ENCODE measurements at places on chromosomes 12 and 14. TPM values are rescaled to one million over a fixed set of nuclear protein-coding genes. Genes with fewer than 3 reads are reported as not detected.

SLC2A3 gene
- total RNA-seq, result 15.0 TPM

INHBE gene
- total RNA-seq, result not detected

TBX5 gene
- 1.1 TPM for total RNA-seq

ADAM20 gene
- 2.1 TPM for total RNA-seq

B3GNT4 gene
- total RNA-seq, result 8.3 TPM

MMP17 gene
- 11.6 TPM for total RNA-seq

GLT8D2 gene
- total RNA-seq, result 1.9 TPM

FAM234B gene
- total RNA-seq, result 25.1 TPM

MYF5 gene
- total RNA-seq, result not detected

DNA sequence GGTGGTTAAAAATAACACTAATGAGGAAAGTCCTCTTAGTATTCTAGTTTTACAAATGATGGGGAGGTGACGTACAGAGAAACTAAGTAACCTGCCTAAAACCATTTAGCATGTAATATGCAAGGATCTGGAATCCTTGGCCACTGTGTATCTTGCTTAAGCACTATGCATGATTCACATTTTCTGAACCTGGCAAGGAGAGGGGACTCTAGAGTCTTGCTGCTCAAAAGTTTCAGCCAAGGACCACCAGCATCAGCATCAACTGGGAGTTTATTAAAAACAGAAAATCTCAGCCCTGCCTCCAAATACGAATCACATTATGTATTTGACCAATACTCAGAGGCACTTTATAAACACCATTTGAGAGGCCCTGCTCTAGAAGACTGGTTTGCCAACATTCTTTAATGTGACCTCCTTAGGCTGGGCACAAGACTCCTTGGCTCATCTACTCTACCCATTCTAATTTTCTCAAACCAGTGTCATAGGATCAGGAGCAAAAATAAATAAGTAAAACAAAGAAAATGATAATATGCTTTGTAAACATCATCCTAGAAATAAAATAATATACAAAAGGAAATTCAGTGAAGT lies 52.9 kb downstream of the ABCC9 start:
- DNase-seq, result no peak

GRCh38 chr12:115450710-115451109 lies 766.7 kb upstream of the TBX3 start:
- no peak for DNase-seq

DNA sequence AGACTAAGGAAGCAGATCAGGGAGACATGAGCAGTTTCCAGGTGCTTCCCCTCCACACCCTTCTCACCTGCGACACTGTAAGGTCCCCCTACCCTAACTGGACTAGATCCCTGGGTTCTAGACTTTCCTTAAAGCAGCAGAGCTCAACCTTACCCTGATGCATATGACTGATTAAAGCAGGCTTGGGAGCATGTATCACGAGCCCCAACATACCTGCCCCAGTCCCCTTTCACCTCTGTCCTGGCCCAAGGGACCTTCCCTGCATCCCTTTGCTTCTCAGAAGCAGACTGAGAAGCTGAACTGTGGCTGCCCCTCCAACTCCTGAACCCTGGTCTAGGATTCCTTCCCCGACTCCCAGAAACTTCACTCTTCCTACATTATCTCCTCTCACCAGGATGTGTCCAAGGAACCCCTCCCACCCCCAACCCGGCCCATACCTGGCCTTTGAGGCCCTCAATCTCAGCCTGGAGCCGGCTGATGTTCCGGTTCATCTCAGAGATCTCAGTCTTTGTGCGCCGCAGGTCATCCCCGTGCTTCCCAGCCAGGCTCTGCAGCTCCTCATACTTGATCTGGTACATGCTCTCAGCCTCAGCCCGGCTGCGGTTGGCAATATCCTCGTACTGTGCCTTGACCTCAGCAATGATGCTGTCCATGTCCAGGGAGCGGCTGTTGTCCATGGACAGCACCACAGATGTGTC lies 5.4 kb downstream of the KRT8 start:
- DNase-seq, result no peak

DNA sequence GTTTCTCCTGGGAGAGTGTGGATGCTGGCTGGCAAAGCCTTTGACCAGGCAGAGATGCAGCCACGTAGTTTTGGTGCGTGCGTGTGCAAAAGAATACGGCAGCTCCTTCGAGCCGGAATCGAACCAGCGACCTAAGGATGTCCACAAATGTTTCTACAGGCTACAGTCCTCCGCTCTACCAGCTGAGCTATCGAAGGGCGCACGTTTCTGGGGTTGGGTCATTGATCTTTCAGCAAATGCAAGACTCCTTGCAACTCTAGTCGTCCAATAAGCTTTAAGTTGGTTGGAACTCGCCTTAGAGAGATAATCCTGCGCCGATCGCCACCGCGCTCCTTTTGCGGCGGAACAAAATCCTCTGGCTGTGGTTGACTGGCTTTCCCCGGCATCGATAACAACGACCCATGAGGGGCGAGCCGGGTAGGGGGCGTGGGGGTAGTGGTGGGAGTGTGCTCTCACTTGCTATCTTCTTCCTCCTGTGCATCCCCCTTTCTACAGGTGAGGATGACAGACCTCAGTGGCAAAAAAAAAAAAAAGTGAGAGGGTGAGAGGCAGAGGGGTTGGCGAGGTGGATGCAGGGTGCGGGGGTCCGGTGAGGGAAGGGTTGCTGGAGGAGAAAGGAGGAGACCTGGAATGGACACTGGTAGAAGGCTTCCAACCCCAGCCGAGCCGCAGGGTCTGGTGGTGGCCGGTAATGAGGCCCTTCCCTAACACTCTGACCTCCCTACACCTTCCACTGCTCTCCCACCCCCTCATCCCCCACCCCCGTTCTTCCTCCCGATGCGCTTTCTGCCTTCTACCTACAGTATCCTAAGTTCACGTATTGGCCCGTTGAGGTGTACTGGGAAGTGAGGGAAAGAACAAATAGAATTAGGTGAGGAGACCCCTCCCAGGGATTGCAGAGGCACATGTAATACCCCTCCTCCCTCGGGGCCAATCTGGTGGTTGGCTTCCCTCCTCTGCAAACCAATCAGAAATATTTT lies 11.8 kb upstream of the OR6S1 start:
- DNase-seq, result no peak

DNA sequence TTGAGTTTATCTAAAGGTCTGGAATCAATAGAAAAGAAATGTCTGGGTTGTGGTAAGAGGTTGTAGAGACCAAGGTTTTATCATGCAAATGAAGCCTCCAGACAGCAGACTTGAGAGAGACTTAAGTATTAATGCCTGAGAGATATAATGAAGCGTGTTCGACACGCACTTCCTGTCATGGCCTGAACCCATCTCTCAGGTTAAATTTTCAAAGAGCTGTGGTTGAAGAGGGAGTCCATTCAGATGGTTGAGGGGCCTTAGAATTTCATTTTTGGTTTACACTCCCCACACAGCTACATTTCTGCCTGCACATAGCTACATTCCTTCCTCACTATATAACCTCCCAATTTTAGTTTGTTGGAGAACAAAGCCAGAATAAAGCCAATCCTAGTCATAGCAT lies 10.1 kb upstream of the CLEC12A start:
- DNase-seq, result no peak

DNA sequence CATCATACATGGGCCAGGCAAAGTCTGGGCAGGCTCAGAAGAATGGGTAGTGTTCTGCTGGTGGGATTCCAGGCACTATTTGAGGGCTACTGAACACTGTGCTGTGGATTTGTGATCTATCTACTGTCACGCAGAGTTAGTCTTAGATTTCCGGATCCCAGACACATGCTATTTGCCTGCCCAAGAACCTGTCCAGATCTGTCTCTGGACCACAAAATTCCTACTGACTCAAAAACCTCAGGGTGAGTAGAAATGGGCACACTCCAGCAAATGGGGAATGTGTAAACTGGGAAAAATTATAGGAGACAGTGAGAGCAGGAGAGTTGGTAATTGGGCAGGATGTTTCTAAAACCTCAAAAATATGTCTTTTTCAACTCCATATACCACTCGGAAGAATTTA lies 129.9 kb downstream of the GALC start:
- DNase-seq, result no peak

DNA sequence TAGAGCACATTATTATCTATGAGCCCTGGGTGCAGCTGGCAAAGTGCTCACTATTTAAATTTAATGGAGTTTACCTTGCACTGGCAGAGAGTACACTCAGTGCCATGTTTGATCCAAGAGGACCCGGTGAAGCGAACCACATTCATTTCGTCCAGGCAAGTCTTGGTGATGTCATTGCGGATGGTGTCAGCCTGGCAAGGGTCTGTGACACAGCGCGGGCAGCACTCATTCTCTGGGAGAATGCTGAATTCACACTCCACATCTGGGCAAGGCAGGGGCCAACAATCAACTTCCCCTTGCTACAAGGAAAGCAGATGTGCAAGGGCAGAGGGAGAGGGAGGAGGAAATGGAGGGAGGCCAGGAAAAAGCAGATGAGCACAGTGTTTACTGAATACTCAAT lies 356.2 kb downstream of the NELL2 start:
- no peak for DNase-seq

DNA sequence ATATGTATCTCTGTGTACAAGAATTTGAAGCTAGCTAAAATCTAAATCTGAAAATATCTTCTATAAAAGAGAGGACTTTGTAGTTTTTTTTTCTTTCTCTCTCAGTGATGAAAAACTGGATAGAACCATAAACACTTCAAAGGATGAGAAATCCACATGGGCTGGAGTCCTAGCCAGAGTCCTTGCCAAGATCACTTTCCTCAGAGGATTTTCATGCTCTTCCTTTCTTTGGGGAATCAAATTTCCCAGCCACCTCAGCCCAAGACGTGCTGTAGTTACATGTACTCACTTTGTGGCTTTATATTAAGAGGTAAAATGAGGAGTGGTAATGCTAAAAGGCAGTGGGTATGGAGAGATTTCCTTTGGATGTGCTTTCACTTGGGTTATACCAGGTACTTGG lies 110.3 kb downstream of the SLC38A1 start:
- DNase-seq, result no peak

DNA sequence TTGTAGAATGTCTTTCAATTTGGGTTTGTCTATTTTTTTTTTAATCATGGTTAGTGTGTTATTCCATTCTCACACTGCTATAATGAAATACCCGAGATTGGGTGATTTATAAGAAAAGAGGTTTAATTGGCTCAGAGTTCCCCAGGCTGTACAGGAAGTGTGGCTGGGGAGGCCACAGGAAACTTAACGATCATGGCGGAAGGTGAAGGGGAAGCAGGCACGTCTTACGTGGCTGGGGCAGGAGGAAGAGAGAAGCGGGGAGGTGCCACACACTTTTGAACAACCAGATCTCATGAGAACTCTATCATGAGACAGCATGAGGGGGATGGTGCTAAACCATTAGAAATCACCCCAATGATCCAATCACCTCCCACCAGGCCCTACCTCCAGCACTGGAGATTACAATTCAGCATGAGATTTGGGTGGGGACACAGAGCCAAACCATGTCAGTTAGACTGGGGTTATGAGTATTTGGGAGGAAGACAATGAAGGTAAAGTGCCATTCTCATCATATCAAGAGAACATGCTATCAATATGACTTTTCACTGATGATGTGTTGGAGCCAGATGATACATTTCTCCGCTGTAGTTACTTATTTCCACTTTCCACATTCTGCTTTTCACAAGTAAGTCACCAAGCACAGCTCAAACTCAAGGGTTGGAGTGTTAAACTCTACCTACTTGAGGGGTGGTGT lies 45.8 kb downstream of the AP5M1 start:
- no peak for DNase-seq

DNA sequence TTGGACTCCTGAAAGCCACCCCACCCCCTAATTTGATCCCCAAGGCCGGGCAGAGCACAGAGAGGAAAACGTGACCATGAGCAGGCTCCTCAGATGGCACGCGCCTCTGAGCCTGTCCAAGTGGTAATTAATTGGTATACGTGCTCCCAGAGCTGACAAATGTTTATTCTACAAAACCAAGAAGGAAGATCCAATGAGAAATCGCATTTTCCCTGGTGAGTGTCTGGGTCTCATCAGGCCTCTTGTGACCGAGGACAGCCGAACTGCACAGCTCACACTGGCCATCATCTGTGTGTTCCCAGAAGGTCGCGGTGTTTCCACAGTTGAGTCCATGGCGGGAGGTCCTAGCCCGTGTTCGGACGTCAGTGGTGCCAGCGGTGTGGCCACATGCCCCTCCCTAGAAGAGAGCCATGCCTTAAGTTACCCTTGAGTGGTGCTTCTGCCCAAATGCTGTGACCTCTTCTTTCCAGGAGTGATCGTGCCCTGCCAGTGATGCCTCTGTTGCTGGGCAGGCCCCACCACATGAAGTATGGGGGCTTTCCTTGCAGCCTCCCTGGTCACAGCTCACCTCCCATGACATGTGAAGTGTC lies 317.5 kb upstream of the RTL1 start:
- no peak for DNase-seq

GRCh38 chr12:57522887-57523705 lies 472 bp downstream of the MBD6 start:
- DNase-seq, result peak; percentile 70

- DNase-seq, result no peak
These were observed 10.2 kb upstream of the CCER1 start for GRCh38 chr12:90965204-90965603.

- no peak for DNase-seq
These were observed 2.2 kb upstream of the LRP1 start for GRCh38 chr12:57126061-57126460.

- DNase-seq, result no peak
These were observed 83.2 kb downstream of the HMGA2 start for GRCh38 chr12:65907513-65907912.

DNA sequence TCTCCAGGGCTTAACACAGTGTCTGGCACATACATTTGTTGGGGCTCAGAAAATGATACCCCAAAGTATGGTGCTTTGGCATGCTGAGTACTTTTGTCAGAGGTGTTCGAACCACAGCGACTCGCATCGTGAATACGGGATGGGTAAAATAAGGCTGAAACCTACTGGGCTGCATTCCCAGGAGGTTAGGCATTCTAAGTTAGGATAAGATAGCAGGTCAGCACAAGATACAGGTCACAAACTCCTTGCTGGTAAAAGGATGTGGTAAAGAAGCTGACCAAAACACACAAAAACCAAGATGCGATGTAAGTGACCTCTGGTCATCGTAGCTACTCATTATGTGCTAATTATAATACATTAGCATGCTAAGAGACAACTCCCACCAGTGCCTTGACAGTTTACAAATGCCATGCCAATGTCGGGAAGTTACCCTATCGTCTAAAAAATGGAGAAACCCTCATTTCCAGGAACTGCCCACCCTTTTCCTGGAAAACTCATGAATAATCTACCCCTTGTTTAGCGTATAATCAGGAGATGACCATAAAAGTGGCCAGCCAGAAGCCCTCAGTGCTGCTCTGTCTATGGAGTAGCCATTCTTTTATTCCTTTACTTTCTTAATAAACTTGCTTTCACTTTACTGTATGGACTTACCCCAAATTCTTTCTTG lies 3.3 kb upstream of the AEBP2 start:
- no peak for DNase-seq

DNA sequence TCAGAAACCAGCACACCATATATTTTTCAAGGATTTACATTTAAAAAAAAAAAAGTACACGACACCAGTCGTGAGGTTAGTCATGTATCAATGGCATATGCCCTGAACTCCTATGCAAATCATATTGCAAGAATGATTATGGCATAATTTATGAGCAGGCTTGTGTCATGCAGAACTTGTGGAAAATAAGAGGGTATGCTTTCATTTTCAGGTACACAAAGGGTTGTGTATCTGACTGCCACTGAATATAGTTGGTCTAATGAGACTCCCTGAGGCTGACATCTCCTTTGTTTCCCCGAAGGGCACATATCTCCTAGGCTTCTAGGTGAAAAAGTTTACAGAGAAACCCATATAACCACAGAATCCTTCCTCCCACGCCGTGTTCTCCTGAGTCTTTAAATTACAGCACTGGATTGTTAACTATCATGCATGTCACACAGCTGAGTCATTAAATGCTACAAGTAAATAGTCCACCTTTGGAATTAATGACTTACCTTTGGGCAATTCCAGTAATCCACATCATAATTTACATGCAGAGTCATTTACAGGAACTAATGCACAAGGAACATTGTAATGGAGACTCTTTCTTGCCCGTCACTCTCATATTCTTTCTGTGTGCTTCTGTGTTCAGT lies 356.7 kb upstream of the DIO2 start:
- DNase-seq, result no peak

All from lower leg skin (tissue), 4 donors.